ENCODE measurements at places on chromosomes 7 and 10.

- DNase-seq: peak; percentile 81
These were observed 811 bp upstream of the ARHGAP12 start for GRCh38 chr10:31929261-31930022.

DNA sequence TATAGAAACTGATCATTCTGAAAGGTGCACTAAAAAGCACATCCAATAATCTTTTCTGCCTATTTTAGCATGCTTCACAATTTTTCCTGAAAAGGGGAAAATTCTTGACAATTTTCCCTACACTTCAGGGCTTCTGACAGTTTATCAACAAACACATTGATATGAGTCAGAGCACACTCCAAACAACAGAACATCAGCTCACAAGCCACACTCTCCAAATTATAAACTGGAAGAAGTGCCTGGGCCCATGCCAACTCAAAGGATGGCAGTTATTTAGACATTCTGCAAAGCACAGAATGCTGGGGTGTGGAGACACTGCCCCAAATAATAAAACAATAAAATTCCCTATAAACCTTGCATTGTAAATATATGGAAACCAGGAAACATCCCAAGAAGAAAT is 90.8 kb downstream of the ELAPOR2 start:
- no peak for DNase-seq

- no peak for DNase-seq
These were observed 6.5 kb downstream of the BAG3 start for GRCh38 chr10:119657725-119658124.

DNA sequence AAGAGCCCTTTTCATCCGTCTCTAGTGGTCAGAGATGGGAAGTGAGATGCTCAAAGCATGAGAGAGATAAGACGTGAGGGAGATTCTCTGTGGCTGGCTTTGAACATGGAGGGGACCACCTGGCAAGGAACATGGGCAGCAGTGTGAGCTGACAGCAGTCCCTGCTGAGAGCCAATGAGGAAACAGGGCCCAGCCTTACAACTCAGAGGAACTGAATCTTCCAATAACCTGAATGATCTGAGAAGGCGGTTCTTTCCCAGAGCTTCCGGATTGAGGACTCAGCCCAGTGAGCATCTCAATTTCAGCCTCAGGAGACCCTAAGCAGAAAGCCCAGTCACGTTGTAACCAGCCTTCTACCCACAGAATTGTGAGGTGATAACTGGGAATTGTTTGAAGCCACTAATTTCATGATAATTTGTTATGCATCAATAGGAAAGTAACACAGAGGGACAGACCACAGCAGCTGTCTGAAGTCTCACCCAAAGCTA is 33.9 kb upstream of the IKZF1 start:
- no peak for DNase-seq

- DNase-seq: no peak
These were observed 108.8 kb upstream of the EEPD1 start for GRCh38 chr7:36044101-36044892.

DNA sequence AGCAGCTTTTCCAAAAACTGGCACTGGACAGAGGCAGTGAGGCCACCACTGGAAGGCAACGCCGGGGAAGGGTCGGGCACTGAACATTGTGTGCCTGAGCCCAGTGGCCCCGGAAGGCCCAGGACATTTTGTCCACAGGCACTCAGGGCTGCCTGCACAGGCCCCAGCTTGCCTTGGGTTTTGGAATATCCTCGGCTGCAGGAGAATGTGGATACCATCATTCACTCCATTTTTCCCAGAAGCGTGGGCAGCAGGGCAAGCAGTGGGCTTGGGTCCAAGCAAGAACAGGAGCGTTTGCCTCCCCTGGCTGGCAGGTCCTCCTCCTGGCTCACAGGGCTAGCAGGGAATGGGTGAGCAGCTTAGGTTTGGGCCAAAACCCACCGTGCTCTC is 147.4 kb downstream of the EBF3 start:
- DNase-seq: no peak

GRCh38 chr7:391961-392524 is 102.1 kb downstream of the FOXL3 start:
- DNase-seq: peak; percentile 68

DNA sequence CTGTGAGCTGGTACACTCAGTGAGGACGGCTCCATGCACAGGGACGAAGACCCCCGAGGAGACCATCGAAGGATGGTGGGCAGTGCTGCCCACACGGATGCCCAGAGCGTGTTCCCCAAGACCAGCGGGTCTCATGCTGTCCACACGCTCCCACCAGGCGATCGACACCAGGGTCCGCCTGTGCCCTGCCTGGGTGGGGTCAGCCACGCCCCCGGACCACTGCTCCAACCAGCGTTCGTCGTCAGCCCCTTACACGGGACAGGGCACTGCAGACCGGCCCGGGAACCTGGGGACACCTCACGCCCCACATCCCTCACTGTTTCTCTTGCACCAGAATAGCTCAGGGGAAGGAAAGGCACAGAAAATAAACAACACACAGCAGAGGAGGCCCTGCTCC is 223.5 kb downstream of the DNAJB6 start:
- no peak for DNase-seq

GRCh38 chr7:13049946-13050345 is 362.5 kb downstream of the ARL4A start:
- no peak for DNase-seq

DNA sequence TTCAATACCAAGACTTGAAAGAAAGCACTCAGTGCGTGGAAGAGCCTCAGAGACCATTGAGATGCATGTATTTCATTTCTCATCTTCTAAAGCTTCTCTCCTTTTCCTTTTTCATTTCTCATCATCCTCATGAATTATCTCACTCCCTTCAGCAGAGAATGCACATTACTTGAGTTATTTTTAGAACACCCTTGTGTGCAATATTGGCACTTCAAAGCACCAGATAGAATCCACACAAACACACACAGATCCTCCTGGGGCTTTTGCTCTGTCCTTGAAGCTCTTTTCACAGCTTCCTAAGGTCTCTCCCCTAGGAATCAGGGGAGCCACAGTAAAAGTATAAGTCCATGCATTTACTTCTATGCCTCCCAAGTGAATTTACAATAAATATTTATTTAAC is 18.3 kb downstream of the DGKI start:
- no peak for DNase-seq

GRCh38 chr7:2596464-2597272 is 35.1 kb upstream of the TTYH3 start:
- DNase-seq: no peak

DNA sequence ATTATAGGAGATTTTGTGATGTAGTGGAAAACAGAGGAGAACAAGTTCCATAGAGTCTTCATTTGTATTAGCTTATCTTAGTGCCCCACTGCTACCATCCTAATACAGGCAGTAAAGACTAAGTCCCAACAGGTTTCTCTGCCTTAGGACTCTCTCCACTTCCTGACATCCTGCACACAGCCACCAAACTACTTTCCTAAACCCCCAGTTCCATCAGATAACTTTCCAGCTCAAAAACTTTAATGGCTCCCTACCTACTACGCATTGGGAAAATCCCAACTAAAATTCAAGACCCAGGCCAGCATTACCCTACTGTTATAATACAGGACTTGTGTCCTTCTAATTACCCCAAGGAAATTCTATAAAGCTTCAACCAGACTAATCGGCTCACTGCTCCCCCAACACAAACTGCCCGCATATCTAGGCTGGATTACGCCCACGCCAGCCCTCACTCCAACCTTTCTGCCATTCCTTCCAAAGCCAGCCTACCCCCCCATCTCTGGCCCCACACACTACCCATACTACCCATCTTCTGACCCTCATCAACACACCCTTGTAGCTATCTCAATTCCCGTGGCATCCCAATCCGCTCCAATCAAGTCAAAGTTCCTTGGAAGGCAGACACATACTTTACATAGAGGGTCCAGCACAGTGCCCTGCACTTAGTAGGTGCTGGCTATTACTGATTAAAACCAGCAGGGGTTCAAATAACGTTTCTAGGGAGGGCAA is 1.4 kb downstream of the IDE start:
- no peak for DNase-seq

DNA sequence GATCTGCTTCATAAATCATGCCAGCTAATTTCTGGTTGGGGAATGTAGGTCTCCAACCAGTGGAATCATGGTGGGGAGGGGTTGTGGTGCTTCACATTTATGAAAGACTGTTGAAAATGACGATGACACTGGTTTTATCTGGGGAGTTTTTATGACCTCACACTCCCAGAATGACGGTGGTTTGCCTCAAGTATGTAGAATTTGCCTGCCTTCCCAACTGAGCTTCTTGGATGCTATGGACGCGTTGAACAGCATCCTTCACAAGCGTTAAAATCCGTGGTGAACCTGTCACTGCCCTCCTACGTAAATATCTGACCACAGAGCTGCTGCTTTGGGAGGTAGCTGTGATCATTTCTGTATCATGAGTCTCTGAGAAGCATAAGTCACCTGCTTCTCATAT is 3.3 kb downstream of the INSYN2A start:
- no peak for DNase-seq

GRCh38 chr10:29554660-29555059 is 80.1 kb downstream of the SVIL start:
- no peak for DNase-seq

DNA sequence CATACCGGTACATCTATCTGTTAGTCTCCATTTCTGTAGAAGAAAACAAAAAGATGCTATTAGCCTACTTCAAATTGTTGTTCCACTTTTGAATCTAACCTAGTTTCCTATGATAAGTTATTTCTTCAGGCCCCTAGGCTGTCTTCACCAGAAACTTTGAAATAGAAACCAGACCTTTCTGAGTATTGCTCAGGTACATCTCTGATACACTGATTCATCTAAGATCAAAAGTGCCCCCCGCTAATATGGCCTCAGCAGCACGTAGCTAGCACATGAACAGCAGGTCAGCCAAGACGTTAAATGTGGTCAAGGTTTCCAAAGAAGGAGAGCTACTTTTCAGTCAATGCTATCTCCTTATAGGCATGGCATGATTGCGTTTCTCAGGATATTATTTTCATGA is 23.6 kb downstream of the CTAGE6 start:
- no peak for DNase-seq

- no peak for DNase-seq
These were observed 1324.5 kb downstream of the XPNPEP1 start for GRCh38 chr10:108598831-108599230.

- DNase-seq: no peak
These were observed 44.3 kb downstream of the TRRAP start for GRCh38 chr7:98922392-98923187.

DNA sequence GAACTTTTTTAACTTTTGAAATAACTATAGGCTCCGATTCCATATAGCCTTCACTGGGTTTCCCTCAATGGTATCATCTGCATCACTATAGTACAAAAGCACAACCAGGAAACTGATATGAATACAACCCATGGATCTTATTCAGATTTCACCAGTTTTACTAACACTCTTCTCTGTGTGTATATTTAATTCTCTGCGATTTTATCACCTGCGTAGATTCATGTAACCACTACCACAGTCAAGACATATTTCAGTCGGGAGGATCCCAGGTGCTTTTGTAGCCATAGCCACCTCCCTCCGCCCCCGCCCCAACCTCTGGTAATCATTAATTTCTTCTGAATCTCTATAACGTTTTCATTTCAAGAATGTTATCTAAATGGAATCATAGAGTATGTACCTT is 82.8 kb upstream of the C7orf33 start:
- DNase-seq: no peak

DNA sequence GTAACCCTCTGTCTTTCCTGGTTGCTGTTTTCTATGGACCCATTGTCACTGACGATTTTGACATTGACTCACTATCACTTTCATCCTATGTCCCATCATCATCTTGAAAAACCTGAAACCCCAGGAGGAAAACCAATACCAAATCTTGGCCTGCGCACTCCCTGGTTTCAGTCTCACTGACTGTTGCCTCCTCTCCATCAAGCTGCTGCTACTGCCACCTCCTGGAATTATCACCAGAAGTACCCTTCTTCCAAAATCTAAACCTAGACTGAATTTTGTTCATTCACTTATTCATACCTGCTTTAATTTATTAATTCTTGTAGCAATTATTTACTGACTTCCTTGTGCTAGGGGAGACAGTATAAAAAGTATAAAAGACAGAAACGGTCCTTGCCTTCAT is 44.5 kb upstream of the ACBD5 start:
- no peak for DNase-seq

DNA sequence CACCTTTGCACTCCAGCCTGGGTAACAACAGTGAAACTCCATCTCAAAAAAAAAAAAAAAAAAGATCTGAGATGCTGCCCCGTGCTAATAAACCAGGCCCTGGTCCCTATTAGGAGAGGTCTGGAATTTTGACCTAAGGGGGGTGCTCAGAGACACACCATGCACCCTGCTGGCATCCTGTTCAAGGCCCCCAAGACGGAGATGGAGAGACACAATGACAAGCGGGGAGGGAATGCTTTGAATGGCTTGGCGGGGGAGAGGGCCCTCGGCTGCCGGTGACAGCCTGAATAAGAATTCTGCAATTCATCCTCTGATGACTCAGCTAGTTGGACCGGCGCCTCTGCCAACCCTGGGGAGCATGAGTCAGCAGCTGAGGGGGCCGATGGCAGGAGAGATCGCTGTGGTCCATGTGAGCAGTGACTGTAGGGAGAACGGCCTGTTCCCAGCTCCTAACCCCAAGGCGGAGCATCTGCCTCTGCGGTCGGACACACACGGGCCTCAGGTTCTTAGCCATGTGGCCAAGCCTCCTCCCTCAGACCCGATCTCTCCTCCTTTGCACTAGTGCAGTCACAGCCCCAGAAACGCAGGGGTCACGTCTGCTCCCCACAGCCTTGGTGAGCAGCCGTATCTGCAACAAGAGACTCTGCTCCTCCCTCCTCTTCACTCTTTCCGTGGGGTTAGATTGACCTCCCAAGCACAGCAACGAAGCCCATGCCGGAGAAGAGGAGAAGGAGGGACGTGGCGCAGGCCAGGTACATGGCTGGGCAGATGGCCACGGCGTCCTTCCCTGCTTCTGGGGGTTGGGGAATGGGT is 14.9 kb downstream of the TRIM56 start:
- peak; percentile 95 for DNase-seq

GRCh38 chr7:82677493-82677892 is 233.9 kb upstream of the CACNA2D1 start:
- DNase-seq: peak; percentile 73

- DNase-seq: no peak
These were observed 1.1 kb upstream of the FEZF1 start for GRCh38 chr7:122305475-122306319.

DNA sequence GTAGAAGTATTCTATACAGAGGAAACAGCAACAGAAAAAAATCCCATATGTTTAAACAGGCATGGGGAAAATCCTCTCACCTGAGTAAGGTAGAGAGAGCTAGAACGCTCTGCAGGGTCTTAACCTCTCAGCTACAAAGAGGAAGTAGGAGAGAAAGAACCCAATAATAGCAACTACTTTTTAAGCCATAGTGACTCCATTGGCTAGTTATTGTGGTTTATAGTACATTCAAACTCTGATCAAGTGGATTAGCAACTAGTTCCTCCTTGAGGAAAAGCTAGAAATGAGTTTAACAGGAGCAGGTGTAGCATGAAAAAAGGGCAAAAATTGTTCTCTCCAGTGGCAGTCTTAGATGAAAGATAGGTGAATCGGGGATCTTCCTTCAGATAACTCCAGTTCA is 89.7 kb downstream of the HGF start:
- no peak for DNase-seq

DNA sequence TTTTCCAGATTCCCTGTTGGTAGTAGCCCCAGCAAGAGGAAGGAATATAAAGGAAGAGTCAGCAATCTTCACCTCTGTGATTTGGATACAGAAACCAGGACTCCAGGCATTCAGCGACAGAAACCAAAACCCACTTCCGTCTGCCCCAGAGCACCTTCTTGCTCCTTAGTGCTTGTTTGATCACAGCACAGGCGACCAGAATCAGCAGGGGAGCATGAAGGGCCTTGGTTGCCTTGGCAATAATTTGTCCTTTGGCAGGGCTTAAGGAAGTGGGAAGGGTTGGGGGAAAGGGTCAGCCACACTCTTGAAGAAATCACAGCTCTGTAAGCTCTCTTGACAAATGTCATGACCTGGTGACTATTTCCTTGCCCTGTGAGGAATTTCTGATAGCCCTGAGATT is 379.6 kb downstream of the OTUD1 start:
- DNase-seq: no peak

All from cardiac septum (tissue), 1 donor.